GF-D8 (cell line): ENCODE measurements at places on chromosomes 3 and 15.

- DNase-seq = peak; percentile 20
These were observed 42.9 kb downstream of the SMAD3 start for GRCh38 chr15:67108122-67108961.

DNA sequence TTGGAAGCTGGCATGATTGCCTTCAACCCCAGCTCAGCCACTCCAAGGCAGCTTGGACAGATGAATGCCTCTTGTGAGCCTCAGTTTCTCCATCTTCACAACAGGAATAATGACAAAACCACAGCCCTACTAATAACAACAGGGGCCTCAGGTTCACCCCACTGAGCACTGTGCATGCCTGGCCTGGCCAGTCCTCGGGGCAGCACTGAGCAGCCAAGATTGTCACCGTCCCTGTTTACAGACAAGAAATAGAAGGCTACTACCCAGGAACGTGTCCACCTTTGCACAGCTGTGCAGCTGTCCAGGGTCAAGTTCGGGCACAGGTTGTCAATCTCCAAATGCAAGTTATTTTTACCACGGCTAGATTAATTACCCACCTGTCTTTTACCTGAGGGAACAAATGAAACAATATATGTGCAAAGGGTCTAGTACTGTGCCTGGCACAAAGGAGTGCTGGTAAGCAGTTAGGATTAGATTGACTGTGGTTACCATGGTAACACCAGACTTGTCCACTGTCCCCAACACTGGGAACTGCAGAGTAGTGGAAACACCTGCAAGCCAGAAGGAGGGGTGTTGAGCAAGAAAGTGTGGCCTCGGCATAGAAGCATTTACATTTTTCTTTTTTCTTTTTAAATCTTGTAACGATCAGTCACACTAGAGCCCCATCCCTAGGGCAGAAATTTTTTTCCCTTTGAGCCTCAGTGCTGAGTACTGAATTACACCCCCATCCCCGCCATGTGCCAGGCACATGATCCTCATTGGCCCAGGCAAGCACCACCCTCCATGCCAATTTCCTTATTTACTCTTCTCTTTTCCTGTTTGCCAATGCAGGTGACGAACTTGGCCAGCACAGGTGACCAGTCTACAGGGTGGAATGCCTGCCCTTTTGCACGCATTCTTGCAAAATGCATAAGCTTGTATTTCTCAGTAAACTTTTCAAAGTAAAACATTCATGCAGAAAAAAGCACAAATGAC, 66.3 kb upstream of the SLC6A6 start:
- no peak for DNase-seq

- no peak for DNase-seq
These were observed 80.1 kb downstream of the CCNL1 start for GRCh38 chr3:157079676-157080369.

- DNase-seq = no peak
These were observed 8.5 kb downstream of the PLCH1 start for GRCh38 chr3:155736381-155736780.

GRCh38 chr15:92521624-92522008, 127.9 kb downstream of the ST8SIA2 start:
- peak; percentile 13 for DNase-seq

DNA sequence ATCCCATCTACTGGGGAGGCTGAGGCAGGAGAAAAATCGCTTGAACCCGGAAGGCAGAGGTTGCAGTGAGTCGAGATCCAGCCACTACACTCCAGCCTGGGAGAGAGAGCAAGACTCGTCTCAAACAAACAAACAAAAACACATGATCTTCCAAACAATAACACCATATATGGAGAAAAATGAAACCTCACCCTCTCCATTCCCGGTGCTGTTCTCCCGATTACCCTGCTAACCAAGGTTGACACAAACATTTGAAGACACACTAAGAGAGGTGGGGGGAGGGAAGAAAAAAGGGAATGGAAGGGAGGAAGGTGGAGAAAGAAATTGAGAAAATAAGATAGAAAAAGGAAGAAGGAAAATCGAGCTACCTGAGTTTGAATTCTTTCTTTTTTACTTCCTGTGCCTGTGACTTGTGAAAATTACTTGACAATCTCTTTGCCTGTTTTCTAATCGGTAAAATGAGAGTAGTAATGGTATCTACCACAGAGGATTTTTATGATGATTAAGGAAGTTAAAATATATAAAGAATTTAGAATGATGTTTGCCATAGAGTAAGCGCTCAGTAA, 1.1 kb upstream of the PLSCR2 start:
- DNase-seq = no peak

DNA sequence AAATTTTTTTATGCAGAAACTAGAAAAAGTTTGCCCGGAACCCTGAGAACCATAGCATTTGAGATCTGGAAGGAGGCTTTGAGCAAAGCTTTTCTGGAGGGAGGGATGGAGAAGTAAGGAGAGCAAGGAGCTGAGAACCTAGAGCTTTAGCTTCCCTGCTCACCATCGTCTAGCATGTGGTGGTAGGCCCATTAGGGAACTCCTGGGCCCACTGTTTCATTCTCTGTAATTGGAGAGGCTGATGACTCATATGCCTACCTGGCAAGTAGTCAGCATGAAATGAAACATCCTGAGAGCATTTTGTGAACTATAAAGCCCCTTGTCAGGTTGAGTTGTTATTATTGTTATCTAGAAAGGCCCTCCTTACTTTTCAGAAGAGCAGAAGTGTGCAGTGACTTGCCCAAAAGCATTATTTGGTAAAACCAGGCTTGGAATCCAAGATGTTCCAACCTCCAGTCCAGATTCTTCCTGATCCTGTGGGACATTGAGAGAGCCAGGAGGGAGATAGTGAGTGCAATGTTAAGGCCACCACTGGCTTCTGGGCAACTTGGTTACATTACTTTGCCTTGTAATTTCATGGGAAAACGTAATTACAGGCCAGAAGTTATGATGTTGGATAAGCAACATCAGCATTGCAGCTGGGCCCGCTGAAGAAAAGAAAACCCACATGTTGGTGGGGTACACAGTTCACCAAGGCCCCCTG, 104.5 kb upstream of the BFSP2 start:
- no peak for DNase-seq

GRCh38 chr3:24454856-24455255, 39.8 kb downstream of the THRB start:
- no peak for DNase-seq

GRCh38 chr3:176914764-176915163, 282.5 kb downstream of the TBL1XR1 start:
- DNase-seq = no peak

DNA sequence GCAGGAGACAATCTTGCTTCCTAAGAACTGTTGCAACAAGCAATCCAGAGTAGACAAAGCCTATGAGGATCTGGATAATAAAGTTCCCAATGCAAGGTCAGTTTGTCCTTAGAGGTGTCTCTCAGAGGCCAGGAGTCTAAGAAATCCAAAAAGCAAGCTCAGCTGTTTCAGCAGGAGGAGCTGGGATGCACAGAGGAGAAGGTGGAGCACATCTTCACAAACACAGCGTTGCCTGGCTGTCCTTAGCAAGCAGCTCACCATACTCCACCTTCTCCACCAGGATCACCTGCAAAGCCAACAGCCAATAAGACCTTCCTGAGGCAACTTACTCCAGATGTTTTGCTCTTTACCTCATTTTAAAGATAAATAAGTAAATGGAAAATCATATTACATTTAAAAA, 365 bp downstream of the ZBED2 start:
- DNase-seq = no peak

- DNase-seq = peak; percentile 10
These were observed 25.7 kb downstream of the TMOD2 start for GRCh38 chr15:51776952-51777569.

DNA sequence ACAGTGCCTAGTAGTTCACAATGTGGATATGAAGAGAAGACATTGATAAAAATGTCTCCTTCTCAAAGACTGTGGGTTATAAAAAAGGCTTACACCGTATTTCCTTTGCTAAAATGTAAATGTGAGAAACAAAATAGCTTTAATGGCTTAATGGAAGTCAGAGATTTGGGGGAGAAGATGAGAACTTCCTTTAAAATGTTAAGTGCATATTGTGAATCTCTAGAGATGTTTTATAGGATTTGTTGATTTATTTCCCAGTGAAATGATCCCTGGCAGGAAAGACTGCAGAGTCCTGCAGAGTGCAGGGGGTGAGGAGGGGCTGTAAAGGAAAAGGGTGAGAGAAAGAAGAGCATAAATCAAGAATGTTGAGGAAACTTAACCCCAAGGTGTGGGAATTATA, 305.1 kb downstream of the GAP43 start:
- DNase-seq = no peak

GRCh38 chr3:195028877-195029606, 241.9 kb downstream of the XXYLT1 start:
- no peak for DNase-seq

- DNase-seq = no peak
These were observed 304.7 kb upstream of the ROBO2 start for GRCh38 chr3:76735152-76735551.

DNA sequence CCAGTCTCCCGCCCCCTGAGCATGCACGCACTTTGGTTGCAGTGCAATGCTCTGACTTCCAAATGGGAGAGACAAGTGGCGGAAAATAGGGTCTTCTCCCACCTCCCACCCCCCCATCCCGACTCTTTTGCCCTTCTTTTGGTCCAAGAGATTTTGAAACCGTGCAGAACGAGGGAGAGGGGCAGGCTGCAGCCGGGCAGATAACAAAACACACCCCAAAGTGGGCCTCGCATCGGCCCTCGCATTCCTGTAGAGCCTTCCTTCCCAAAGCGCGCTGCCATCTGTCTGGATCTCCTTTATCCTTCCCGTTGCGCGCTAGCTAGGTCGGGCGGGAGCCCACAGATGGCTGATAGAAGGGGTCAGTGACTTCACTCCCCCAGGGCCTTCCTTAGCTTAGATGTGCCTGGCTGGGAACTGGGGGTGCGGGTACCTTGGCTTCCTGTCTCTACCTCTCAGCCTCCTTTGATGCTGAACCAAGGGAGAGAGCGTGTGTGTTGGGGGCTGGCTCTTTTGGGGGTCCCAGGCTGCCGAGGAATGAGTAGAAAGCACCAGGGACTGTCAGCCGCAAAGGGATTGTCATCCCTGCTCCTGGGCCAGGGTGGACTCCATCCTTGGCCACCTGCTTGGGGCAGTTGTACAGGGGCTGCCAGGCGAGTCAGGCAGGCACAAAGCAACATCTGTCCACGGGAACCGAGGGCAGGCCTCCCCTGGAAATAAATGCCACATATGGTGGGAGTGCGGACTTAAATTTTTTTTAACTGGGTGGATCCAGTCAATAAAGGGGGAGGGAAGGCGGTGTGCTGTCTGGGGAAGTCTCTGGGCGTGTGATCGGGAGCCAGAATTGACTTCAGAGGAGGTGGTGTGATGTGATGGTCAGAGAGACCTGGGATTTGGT, 1.8 kb downstream of the SMAD3 start:
- DNase-seq = no peak

DNA sequence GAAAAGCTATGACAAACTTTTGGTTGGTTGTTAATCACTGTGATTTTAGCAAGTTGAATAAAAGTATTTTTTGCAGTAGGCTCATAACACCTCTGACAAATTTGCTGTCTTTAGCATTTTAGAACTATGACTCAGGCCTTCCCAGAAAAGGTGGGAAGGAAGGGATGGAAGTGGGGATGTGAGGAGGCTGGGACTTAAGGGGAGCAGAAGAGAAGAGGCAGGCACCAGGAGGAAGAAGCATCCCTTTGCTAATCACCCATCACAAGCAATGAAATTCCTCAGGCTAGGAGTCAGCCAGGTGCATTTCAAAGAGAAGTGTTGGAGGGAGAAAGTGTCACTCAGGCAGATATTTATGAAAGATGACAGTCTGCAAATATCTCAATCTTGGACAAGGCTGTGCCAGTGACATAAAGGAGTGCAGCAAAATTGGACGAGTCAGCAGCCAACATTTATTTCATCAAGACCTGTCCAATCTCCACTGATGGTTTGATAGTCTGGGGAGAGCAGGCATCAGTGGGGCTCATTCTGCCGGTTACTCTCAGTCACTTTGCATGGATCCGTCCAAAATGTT, 337.3 kb upstream of the ARRDC4 start:
- DNase-seq = no peak

DNA sequence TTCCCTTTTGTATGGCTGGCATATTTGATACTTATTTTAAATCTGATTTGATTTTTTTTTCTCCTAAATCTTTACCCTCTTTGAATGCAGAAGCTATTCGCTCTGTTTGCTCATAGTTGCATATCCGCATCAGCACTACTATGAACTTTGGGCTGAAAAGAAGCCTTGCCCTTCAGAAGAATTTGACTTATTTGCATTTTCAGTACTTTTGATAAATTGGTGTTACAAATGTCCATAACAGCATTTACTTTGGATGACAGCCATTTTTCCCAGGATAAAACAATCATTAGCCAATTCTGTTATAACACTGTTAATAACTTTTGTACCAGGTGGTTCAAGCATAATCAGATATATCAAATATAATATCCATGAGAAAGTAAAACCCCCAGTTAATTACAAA, 129.5 kb downstream of the PLCL2 start:
- DNase-seq = no peak

GRCh38 chr3:13792512-13793371, 87.1 kb downstream of the WNT7A start:
- DNase-seq = no peak

GRCh38 chr15:74050127-74050526, 32.2 kb downstream of the GOLGA6A start:
- DNase-seq = no peak

- no peak for DNase-seq
These were observed 280.5 kb downstream of the TBL1XR1 start for GRCh38 chr3:176916777-176917176.

GRCh38 chr15:58115692-58116091, 22.5 kb upstream of the AQP9 start:
- DNase-seq = no peak

DNA sequence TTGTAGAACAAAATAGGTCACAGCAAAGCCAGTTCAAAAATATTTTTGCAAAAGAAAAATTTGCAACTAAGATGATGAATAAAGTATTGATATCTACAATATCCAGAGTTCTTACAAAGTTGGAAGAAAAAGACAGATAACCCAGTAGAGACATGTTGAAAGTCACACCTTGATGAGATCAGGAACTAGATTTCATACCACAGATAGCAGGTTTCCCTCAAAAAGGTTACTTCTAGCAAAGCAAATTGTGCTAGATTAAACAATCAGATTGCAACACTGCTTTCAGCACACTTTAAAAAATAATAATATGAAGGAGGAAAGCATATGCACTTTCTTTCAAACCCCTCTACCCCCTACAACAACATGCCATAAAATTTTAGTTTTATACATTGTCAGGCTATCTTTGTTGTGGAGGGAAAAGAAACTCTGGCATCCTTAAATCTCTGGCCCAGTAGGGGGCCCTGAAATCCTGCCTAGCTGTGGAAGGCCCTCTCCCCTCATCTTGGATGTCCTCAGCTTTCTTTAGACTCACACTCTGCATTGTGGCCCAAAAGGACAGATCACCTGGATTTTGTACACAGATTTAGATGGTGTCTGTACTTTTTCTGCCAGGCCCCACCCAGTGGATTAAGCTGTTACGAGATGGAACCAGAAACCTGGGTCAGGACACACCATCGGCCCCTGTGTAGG, 50.9 kb downstream of the CCR3 start:
- DNase-seq = no peak

- DNase-seq = no peak
These were observed 179.7 kb upstream of the LPP start for GRCh38 chr3:187973977-187974870.

- no peak for DNase-seq
These were observed 267.9 kb downstream of the RPLP1 start for GRCh38 chr15:69720536-69720935.

- DNase-seq = no peak
These were observed 94.3 kb upstream of the TRPM1 start for GRCh38 chr15:31195871-31196270.
